ENCODE measurements at places on chromosomes 16 and 17. TPM values are rescaled to one million over a fixed set of nuclear protein-coding genes. Genes with fewer than 3 reads are reported as not detected.

GRCh38 chr17:81931189-81931556, 3.6 kb upstream of the MAFG start:
- no peak for DNase-seq

GRCh38 chr16:12903407-12904328, 2.3 kb downstream of the SHISA9 start:
- no peak for DNase-seq

TNFSF13 gene
- 4.0 TPM for total RNA-seq

NEUROD2 gene
- total RNA-seq = not detected

HOXB3 gene
- total RNA-seq = 3.1 TPM

DNA sequence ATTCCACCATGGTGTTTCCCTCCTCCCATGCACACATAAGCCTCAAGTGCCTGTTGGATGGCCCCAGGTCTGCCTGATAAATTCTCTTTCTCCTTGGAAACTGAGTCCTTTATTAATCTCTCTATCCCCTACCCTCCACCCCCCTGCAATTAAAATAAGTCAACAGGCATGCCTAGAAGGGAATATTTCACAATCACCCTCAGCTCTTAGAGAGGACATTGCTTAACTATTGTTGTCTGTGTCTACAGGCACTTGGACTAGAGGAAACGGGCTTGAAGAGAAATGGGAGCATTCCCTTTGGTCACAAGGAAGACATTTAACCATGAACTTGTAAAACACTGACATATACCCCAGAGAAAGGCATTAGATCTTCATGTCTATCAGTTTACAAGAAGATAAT, 39.5 kb downstream of the RCVRN start:
- no peak for DNase-seq

GRCh38 chr17:52134641-52135040, 23.9 kb downstream of the CA10 start:
- no peak for DNase-seq

DNA sequence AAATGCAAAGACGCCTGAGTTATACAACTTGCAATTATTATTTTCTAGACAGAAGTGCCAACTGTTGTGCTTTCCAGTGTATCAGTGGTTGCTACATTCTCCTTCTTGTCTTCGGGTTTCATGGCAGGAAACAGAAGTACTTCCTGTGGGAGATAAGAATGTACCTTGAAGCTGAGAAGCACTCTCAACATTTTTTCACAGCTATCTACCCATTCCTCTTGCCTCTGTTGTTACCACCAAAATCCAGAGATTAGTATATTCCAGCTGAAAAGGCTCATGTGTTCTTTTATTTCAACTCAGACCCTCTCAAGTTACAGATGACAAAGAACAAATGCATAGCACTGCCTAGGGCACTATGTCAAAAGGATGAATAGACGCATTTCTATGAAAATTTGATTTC, 4.8 kb upstream of the ADAT1 start:
- DNase-seq = no peak

- peak; percentile 18 for DNase-seq
Measured at GRCh38 chr16:79316004-79316458, 284.5 kb downstream of the MAF start.

GRCh38 chr17:12693640-12694039, 27.9 kb downstream of the MYOCD start:
- no peak for DNase-seq

DNA sequence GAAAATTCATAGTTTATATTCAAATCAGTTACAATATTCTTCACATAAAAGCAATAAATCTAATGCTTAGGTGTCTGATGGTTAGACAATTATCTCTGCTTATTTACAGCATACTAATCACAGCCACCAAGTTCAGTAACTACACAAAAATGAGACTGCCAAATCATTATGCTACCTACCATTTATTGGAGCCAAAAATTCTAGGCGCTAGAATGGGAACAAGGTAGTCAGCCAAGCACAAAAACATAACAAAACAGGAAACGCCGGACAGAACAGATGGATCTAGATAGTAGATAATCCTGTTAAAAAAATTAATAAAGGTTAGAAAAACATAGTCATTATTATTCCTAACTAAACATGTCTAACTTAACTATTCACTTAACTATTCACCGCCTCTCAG, 3.6 kb downstream of the ARL6IP1 start:
- DNase-seq = no peak

PAGR1 gene
- 29.6 TPM for total RNA-seq

DNA sequence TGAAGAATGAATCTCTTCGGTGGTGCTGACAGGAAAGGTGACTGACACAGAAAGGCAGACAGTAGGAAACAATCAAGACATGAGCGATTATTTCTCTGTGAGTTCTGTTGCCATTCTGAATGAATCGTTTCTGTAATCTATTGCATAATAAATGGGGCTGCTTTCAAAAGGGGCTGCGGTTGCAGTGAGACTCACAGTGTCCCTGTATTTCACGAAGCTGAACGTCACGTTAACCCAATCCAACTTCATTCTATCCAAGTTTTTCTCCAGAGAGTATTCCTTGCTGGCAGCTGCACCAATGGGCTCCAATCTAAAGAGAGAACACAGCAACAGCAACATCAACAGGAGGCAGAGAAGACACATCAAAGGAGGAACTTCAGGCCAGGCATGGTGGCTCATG, 75.4 kb downstream of the DNAH3 start:
- no peak for DNase-seq

All from activated CD4-positive, alpha-beta T cell treated with anti-CD3 and anti-CD28 coated beads, Interleukin-2, amount 10 ng/mL, durations not matched to agents 7 days and 5 days (primary cell).